ENCODE measurements at places on chromosomes 2 and 18. TPM values are rescaled to one million over a fixed set of nuclear protein-coding genes. Genes with fewer than 3 reads are reported as not detected.

DNA sequence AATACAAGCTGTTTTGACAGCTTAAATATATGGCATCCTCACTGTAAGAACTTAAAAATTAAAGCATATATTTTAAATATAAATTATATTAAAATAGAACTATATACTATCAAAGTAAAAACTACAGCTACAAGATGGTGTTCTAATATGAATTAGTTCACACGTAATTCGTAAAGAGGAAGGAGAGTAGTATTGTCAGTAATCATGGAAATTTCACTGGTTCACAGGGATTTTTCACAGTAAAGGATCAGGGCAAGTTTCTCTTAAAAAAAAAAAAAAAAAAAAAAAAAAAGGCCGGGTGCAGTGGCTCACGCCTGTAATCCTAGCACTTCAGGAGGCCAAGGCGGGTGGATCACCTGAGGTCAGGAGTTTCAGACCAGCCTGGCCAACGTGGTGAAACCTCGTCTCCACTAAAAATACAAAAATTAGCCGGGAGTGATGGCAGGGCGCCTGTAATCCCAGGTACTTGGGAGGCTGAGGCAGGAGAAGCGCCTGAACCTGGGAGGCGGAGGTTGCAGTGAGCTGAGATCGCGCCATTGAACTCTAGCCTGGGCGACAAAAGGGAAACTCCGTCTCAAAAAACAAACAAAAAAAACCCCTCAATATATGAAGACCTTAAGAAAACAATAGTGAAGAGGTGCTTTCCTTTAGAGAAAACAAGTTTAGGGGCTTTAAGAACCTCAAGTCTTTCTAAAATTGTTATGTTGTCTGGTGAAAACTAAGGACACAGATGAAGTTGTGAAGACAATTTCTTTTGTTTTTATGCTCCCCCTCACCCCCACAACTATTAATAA, 32.5 kb downstream of the PNO1 start:
- DNase-seq: no peak

- DNase-seq: no peak
Observed at GRCh38 chr2:135740206-135740605, 1.4 kb upstream of the UBXN4 start.

Gene EFEMP1
- total RNA-seq: 1,158 TPM

Gene PSMA8
- not detected for total RNA-seq

DNA sequence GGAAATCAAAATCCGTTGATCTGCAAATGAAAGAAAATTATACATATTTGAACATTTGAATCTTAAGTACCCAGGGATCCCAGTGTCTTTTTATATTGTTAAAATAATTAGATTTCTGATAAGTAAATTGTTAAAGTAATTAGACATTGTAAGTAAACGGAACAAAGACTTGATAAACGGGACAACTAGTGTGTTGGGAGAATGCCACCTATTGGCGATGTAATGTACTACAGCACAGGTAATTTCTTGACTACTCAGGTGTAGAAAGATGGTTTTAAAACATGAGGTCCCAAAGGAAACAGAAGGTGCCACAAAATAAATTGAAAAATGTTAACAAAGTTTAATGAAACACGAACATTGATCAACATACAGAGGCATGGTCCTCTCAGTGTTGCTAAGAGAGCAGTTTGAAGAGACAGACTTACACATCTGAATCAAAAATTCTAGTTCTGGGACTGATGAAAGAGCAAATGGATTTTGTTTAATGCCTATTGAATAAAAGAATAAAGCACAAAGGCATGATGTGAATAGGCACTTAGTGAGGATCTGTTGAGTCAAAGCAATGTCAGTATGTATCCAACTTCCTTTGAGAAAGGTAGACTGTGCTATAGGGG, 103.4 kb upstream of the RASGRP3 start:
- peak; percentile 64 for DNase-seq

DNA sequence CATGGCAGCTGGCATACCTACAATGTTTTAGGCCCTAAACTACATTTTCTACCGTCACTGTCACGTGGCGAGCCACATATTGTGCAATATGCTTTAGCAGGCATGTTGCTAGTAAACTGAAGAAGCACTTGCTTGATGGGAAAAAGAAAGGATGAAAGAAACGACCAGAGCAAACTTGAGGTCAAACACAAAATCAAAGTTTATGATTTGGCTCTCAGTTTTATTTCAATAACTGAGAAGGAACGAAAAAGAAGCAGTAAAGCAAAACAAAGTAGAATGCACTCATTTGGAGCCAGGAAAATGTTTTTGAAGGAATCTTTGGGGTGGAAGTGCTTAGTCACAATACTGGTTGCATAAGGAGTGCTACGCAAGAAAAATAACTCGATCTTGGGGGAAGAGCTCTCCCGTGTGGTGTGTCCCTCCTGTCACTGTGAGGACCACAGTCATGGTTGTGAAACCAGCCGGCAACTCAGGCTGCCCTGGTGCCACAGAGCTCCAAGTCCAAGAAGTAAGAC, 349.8 kb downstream of the RBM43 start:
- no peak for DNase-seq

GRCh38 chr18:50377061-50377798, 2.4 kb downstream of the SKA1 start:
- no peak for DNase-seq

DNA sequence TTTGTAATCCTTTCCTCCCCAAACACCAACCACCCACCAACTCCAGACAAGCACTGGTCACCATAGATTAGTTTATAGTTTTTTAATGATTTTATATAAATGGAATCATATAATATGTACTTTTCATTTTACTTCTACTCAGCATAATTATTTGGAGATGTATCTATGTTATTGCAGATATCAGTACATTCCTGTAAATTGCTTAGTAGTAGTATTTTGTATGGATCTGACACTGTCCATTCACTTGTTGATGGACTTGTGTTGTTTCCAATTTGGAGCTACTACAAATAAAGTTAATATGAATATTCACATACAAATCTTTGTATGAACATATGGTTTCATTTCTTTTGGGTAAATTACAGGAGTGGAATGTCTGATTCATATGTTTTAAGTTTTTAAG, 31.0 kb downstream of the ZC3H15 start:
- no peak for DNase-seq

DNA sequence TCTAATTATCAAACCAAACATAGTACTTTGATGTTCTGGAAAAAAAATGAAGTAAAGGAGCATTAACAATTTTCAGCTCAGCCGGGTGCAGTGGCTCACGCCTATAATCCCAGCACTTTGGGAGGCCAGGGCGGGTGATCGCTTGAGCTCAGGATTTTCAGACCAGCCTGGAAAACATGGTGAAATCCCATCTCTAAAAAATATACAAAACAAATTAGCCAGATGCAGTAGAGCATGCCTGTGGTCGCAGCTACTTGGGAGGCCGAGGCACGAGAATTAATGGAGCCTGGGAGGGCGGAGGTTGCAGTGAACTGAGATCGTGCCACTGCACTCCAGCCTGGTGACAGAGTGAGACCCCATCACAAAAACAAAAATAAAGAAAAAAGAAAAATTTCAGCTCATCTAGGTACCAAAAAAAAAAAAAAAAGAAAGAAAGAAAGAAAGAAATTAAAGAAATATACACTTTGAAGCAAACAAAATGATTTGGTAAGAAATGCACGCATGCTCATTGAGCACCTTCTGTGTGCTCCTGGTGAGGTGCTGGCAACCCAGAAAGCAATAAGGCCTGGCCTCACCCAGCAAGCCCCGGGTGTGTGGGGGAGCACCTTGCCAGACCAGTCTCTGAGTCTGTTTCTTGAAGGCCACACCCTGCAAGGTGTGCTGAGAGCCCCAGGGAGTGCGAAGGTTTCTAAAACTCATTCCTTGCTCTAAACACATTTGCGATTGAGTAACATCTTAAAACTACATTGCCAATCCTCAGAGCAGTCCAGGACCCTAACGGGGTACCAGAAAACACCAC, 133.5 kb downstream of the TFCP2L1 start:
- DNase-seq: no peak

- DNase-seq: no peak
Observed at GRCh38 chr18:67373636-67374035, 142.9 kb downstream of the DSEL start.

GRCh38 chr18:48000701-48001100, 70.2 kb upstream of the SMAD2 start:
- no peak for DNase-seq

Gene MCFD2
- 174 TPM for total RNA-seq

DNA sequence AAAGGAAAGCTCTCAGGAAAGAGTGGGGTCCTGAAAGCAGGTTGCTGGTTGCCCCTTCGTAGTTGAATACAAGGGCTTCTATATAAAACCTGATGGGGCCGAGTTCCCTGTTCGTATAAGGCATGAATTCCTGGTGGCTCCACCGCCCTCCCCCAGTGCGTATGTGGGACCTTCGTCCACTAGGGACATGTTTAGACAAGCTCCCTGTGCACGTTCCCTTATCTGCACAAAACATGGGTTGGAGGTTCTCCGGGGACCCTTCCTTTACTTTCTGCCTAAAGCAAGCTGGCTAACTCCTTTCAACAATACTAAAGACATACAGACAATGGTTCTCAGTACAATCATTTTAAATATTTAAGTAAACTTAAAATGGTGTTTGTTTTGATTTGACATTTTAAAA, 8.0 kb downstream of the CLUL1 start:
- no peak for DNase-seq

DNA sequence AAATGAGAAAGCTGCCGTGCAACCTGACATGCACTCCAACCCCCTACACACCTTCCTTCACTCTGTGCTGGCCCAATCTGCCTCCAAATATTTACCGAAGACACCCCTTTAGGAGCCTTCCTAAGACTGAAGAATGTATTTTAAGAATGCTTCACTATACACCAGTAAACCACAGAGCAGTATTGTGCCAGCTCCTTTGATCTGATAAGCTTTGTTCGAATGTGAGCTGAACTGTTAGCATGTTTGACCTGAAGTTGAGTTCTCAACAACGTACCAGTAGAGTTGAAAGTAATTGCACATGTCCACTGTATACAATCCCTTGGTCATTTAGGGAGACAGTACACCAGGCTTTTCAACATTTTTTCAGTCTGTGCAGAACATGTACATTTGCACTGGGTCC, 259.2 kb downstream of the TGIF1 start:
- DNase-seq: no peak

DNA sequence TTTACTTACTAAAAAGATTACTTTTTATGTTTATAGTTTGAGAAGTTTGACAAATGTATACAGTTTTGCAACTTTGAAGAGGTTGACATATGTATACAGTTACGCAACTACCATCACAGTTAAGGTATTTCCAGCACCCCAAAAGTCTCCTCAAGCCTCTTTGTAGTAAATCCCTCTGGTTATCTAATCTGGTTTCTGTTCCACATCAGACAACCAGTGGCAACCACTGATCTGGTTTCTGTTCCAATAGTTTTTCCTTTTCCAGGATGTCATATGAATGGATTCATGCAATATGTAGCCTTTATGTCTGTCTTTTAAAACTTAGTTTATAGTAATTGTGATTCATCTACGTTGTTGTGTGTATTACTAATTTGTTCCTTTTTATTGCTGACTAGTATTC, 23.5 kb downstream of the IFIH1 start:
- DNase-seq: no peak

GRCh38 chr2:37738266-37738885, 66.9 kb upstream of the CDC42EP3 start:
- no peak for DNase-seq

DNA sequence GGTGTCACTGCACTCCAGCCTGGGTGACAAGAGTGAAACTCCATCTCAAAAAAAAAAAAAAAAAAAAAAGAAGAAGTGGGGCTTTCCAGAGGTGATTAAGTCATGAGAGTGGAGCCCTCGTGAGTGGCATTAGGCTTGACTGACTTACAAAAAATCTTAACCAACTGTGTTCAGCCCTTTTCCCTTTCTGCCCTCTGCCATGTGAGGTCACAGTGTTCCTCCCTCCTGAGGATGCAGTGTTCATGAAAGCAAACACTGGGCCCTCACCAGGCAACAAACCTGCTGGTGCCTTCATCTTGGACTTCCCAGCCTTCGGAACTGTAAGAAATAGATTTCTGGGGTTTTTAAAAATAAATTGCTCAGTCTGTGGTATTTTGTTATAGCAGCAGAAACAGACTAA, 37.0 kb upstream of the METTL21A start:
- no peak for DNase-seq

GRCh38 chr2:90077948-90078347, 1386.5 kb downstream of the RPIA start:
- no peak for DNase-seq

Gene SLC9A2
- total RNA-seq: not detected

GRCh38 chr2:219737270-219737691, 109.9 kb downstream of the SLC4A3 start:
- DNase-seq: no peak

DNA sequence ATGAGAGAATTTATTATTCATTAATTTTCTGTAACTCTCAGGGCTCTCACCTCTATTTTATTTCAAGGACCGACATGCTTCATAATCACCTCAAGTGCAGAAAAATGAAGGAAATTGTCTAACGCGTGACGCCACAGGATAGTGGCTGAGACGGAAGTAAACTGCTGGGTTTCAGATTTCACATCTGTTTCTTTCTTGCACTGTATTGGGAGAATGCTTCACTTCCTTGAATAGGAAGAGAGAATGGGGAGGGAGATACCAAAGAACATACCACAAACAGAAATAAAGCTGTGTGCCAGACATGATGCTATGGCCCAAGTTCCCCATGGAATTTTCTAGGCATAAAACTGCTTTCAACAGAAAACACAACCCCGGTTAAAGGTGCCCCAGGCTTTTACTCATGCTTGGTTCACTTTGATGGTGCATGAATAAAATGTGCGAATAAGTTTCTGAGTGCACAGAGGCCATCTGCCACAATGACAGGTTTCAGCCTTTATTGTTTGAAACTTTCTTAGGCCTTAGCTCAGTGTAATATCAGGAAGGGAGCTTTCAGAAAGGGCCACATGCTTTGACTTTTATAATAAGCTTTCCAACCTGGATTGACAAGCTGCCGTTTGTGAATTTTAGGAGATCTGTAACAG, 1116.4 kb downstream of the SOCS6 start:
- no peak for DNase-seq

DNA sequence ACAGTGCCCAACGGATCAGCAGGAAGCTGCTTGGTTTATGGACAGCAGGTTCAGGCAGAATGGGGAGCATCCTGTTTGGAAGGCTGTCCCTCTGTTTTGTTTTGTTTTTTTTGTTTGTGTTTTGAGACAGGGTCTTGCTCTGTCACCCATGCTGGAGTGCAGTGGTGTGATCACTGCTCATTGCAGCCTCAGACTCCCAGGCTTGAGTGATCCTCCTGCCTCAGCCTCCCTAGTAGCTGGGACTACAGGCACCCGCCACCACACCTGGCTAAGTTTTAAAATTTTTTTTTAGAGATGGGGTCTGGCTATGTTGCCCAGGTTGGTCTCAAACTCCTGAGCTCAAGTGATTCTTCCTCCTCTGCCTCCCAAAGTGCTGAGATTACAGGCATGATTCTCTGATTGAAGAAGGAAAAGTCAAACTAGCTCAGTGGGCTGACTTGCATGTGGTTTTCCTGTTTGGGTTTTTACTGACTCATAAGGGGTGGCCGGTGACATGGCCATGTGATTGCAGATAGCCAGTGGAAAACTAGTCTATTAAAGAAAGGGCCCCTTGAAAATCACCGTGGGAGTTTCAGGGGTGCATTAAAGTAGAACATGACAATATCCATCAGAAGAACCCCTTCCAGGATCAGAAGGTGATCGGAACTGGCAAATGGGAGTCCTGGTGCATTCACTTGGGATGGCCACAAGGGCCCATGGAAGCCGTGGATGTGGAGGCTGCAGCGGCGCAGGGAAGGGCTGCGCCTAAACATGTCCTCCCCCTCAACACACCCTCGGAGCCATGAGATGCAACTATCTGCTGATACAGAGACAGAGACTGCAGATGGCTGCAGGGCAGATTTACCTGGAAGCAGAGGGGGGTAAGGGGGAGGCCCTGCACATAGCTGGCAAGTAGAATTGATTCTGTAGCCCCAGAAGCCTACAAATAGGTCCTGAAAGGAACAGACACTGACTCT, 26.5 kb downstream of the AQP12B start:
- DNase-seq: no peak

Gene STPG4
- not detected for total RNA-seq

Gene AMER3
- total RNA-seq: not detected
